ENCODE measurements at places on chromosomes 4 and X.

- DNase-seq = no peak
Measured at GRCh38 chr4:107261241-107261874, 225.2 kb upstream of the DKK2 start.

- no peak for DNase-seq
Measured at GRCh38 chr4:185222598-185222997, 13.2 kb downstream of the SNX25 start.

- DNase-seq = no peak
Measured at GRCh38 chrX:146581981-146582712, 227.4 kb upstream of the CXorf51B start.

DNA sequence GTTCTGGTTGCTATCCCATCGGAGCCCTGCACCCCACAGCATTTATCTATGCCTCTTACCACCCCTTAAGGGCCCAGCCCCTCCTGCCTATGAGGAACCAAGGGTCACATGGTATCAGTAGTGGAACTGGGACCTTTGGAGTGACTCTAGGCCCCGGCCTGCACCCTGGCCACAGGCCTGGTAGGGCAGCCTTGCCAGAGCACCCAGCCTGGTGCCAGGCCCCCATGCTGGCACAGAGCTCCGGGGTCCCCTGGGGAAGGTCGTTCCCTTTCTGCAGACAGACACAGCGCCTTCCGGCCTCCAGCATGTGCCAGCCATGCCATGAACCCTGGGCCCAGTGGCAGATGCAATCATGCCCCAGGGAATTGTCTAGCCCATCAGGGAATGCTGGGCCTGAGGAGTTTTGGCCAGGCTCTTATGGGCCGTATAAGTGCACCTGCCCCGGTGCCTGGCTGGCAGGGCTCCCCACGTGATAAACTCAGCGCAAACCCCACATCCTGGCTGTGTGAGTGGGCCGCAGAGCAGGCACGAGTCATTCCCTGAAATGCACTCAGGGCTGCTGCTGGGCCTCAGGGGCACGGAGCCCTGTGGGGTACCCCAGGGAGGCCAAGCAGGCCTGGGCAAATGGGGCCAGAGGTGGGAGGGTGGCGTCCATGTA is 19.8 kb upstream of the ADD1 start:
- no peak for DNase-seq

- no peak for DNase-seq
Measured at GRCh38 chr4:171947400-171947799, 134.2 kb downstream of the GALNTL6 start.

DNA sequence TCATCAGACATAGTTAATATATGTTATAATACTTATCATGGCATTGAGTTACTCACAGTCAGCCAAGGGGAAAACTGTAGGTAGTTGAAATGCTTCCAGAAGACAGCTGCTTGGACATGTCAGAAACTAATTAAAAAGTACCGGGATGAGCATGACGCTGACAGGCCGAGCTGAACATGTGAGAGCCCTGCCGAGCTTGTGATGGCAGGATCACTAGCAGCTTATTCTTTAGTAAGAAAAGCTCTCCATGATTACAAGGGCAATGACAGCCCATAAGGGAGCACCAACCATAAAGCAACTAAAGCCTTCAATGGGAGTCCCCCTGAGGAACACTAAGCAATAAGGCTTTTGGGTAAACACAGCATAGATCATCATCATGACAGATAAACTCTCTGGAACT is 435.6 kb downstream of the TLL1 start:
- no peak for DNase-seq

- DNase-seq = no peak
Measured at GRCh38 chrX:12080265-12080664, 58.0 kb upstream of the FRMPD4 start.

GRCh38 chr4:45215976-45216542 is 489.7 kb upstream of the GNPDA2 start:
- no peak for DNase-seq

GRCh38 chr4:116150152-116150551 is 935.2 kb downstream of the TRAM1L1 start:
- no peak for DNase-seq

DNA sequence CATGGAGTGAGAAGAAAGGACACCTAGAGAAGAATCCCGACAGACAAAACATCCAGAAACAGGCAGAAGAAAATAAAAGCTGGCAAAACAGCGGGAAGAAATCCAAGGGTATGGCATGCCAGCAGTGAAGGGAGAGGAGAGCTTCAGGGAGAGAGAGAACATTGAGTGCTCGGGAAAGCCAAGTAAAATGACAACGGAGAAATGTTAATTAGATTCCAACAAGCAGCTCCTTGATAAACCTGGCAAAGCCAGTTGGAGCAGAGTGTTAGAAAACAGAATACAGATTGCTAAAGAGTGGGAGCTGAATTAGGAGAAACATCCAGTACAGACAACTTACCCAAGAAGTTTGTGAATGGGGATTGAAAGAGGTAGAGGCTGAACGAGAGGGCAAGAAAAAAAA is 40.4 kb upstream of the MAOA start:
- no peak for DNase-seq

DNA sequence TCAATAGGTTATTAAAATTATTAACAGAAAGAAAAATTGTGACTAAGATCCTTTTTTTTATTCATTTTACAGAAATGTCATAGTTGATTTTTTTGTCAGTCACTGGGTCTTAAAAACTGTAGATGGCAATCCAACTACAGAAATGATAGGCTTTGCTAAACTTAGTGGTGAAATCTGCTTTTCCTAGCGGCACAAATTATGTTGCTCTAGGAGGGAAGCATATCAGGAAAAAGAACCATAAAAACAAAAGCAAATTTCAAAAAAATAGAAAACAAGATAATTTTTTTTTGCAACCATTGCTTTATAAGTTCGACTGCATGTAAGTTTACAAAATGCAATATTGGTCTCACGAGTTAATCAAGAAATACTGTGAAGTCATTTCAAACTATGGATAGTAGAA is 443.5 kb upstream of the IGFBP7 start:
- DNase-seq = no peak

DNA sequence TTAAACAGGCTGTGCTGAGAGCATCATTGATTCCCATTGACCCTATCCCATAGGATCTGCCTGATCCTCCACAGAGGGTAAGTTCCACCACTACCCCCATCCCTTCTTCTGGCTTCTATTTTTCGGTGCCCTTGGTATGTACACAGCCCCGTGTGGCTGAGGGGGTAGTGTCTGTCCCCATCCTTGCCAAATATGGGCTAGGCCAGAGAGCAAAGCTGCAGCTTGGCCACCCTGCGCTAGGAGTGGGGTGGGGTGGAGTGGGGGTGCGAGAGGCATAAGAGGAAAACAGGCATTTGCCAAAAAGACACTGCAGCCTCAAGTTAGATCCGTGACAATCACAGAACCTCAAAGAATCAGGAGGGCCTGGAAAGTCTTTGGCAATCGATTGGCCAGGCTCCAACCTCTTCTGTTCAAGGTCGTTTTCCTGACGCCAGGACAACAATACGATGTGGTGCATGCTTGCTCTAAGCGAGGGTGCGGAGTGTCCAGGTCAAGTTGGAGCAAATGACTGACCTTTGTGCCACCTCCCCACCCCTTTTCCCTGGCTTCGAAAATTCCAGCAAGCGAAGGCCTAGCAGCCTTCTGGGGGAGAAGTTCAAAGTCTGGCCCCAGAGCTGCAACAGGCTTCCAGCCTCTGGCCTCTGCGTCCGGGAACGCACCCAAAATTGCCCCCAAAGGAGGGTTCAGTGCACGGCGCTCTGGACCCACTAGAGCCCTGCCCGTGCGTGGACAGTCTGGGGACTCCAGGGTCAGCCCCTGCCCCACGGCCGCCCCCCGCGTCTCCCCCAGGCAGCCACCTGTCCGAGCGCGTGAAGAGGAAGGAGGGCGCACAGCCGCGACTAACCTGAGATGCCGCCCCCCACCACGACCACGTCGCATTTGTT is 598 bp downstream of the MAOB start:
- no peak for DNase-seq

DNA sequence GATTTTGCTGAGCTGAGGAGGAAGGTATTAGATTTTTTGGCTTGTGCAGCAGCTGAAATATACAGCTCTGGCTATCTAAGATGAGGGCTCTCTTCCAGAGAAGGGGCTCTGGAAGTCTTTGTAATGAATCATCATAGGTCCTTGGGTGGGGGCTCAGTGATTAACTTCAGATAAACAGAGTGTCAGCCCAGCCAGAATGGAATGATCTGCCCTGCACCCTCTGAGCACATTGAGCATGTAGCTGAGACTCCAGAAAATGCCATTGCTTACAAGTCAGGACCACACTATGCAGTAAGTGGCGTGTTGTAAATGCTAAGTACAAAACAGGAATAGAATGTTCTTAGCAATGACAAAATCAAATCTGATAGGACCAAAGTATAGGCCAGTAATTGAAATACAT is 836.0 kb downstream of the PDHA2 start:
- DNase-seq = no peak

DNA sequence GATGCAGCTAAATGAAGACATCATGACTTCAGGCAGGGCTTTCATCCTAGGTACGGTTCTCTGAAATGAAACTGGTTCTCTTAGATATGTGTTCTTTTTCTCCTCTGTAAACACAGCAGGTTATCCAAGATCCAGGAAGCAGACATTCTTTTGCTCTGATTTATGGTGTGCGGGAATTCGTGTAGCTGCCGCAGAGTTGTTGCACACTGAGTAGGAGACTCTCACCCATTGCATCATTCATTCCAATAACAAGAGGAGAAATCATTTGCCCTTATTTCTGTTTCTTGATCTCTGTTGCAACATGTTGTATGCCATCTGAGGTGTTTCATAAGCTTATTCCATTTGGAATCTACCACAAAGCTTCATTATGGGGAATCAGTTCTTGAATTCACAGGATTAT is 133.6 kb upstream of the VCX2 start:
- DNase-seq = no peak

DNA sequence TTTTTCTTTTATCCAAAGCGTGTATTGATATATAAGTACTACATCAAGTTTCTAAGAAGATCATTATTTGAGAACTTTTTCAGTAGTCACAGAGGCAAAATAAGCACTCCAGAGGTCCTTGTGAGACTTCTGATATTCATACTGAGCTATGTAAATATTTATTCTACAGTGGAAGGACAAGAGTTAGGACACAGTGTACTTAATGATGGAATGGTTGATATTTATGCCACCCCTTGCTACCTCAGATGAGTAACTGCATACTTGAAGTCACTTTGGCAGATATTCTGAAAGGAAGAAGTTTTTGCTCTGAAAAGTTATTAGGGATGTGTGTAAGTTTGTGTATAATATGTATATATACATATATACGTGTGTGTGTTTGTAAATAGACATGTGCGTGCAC is 30.3 kb downstream of the MAGEA1 start:
- DNase-seq = no peak

- DNase-seq = no peak
Measured at GRCh38 chr4:165592386-165592785, 213.6 kb downstream of the CPE start.

- no peak for DNase-seq
Measured at GRCh38 chr4:786861-787300, 39.0 kb downstream of the CPLX1 start.

- peak; percentile 23 for DNase-seq
Measured at GRCh38 chr4:152535360-152535902, 461 bp downstream of the FBXW7 start.

DNA sequence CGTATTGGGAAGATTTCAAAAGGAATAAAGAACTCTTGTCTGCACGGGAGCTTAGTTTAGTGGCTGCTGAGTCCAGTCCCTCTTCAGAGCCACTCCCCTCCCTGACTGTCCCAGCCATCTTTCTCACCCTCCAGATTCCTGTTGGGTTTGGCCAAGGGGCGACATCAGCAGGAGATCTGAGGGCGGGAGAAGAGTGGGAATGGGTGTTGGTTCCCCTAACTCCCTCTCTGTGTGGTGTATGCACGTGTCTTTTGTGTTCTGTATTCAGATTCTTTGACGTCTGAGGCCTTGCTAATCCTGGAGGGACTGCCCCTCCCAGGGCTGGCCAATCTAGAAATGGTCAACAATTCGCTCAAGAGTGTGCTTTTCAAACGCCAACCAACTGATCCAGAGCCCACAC is 37.4 kb downstream of the CYTL1 start:
- no peak for DNase-seq

DNA sequence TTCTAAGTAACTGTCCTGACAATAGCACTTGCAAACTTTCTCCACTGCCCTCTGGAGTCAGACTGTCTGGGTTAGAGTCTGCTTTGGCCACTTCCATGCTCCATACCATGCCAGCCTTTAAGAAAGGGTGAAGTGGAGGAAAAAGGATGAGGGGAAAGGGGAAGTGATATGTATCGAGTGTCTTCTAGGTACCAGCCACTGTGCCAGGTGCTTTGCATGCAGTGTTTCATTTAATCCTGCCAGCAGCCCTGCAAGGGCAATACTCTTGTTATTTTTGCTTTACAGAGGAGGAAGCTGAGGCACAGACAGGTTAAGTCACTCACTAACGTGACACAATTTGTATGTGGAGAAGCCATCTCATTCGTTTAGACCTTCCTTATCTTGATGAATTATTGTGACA is 55.6 kb downstream of the RTL9 start:
- DNase-seq = no peak

Data from activated T-cell treated with anti-CD3 and anti-CD28 coated beads for 48 hours (primary cell).